ENCODE measurements at places on chromosomes 1 and 21. TPM values are rescaled to one million over a fixed set of nuclear protein-coding genes. Genes with fewer than 3 reads are reported as not detected.

GRCh38 chr1:10867914-10868598, 71.6 kb upstream of the CASZ1 start:
- DNase-seq = no peak

The OR2T35 gene
- not detected for total RNA-seq

The CELA3A gene
- not detected for total RNA-seq

GRCh38 chr1:163066686-163067085, 2.5 kb upstream of the RGS4 start:
- DNase-seq = no peak

The LELP1 gene
- total RNA-seq = not detected

The KRTAP19-3 gene
- not detected for total RNA-seq

- no peak for DNase-seq
Observed at GRCh38 chr1:192846950-192847349, 38.1 kb downstream of the RGS2 start.
